ENCODE measurements at places on chromosomes 4 and X. TPM values are rescaled to one million over a fixed set of nuclear protein-coding genes. Genes with fewer than 3 reads are reported as not detected.

GRCh38 chr4:42397635-42398170 is 415 bp downstream of the SHISA3 start:
- no peak for DNase-seq

The SORCS2 gene
- total RNA-seq = 5.8 TPM

DNA sequence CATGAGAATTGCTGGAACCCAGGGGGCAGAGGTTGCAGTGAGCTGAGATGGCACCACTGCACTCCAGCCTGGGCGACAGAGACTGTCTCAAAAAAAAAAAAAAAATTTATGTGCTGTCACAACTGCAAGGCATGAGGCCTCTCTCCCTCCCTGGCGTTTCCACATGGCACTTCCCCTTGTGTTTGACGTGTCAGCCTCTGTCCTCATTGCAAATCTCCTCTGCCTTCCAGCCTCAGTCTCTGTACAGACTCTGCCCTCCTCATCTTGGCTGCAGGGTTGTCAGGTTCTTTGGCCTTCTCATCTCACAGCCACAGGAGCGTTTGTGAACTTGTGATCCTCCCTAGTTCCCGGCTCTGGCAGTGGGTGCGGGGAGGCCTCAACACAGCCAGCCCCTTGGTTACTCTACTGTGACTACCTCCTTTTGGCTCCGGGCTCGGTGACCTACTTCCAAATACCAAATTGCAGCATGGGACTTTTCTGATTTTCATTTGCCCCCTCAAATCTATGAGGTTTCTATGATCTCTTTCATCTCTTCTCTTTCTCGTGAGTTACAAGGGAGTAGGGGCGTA is 250.0 kb downstream of the CBR4 start:
- DNase-seq = peak; percentile 61

GRCh38 chr4:7680731-7681130 is 246.0 kb upstream of the PSAPL1 start:
- no peak for DNase-seq

The SLC6A14 gene
- total RNA-seq = 45.4 TPM

DNA sequence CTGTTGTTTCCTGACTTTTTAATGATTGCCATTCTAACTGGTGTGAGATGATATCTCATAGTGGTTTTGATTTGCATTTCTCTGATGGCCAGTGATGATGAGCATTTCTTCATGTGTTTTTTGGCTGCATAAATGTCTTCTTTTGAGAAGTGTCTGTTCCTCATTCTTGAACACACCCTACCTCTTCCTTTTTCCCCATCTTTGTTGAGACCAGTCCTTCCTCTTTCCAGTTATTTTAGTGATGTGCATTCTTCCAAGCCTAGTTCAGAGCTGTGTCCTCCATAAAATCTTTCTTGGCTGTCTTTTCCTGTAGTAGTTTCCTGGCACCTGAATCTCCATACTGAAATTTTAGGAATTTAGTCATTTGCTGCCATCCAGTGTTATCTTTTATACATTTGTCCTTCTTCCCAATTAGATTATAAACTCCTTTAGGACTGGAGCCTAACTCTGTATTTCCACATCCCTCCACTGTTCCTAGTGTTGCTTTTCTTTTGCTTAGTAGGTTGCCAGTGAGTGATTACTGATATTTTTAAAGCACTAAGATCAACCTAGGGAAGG is 11.4 kb downstream of the FHIP1A start:
- no peak for DNase-seq

DNA sequence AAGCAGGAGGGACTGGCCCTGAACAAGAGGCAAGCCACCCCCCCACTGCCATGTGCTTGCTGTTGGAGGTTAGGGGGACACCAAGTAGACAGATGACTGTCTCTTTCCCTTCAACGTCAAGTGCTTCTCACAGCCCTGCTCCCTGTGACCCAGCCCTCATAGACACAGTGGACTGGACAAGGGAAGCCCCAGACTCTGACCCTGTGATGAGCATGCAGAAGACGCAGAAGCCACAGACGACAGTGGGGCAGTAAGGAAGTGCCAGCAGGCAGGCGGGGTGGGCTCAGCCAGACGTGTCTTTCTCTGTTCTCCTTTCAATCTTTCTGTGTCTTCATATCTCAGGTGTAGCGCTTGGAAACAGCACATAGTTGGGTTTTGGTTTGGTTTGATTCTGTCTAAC is 2.4 kb upstream of the L1CAM start:
- DNase-seq = no peak

GRCh38 chr4:89562746-89563145 is 255.1 kb upstream of the GPRIN3 start:
- no peak for DNase-seq

DNA sequence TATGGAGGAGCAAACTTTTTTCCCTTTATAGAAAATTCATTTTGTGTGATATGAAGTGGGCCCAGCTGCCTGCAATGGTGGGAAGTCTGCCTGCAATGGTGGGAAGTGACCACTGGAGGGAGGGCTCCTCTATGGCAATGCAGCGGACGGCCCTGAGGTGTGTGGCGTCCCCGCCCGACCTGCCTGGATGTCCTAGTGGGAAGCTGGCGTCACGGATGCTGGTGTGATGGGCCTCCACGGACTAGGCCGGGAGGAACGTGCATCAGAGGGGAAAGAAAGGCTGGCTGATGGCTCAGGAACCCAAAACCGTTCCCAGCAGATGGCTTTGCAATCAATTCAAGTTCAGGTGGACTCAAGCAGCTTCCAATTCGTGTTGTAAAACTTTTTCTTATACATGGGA is 177.9 kb downstream of the AFAP1 start:
- DNase-seq = peak; percentile 83

The HTN1 gene
- total RNA-seq = not detected

GRCh38 chr4:70559211-70559830 is 32.7 kb upstream of the AMBN start:
- no peak for DNase-seq

The CXCL11 gene
- 0.62 TPM for total RNA-seq

DNA sequence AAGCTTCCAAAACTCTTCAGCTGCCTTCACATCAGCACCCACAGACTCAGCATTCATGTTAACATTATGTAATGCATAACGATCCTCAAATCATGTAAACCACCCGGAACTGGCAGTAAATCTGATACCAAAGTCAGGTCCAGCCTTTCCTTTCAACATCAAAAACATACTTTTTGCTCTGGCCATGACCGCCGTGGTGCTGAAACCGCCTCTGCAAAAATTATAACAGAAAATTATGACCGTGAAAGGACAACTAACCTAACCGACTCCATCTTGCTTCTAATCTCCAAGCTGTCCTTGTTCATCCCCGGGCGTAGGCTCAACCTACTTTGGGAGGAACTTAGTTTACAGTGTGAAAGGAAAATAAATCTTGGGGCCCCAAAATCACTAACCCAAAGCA is 51.6 kb downstream of the TRMT44 start:
- no peak for DNase-seq

GRCh38 chrX:107465932-107466620 is 16.6 kb downstream of the FRMPD3 start:
- DNase-seq = no peak

- DNase-seq = no peak
These were observed 1.4 kb upstream of the MSL3 start for GRCh38 chrX:11756354-11757318.

DNA sequence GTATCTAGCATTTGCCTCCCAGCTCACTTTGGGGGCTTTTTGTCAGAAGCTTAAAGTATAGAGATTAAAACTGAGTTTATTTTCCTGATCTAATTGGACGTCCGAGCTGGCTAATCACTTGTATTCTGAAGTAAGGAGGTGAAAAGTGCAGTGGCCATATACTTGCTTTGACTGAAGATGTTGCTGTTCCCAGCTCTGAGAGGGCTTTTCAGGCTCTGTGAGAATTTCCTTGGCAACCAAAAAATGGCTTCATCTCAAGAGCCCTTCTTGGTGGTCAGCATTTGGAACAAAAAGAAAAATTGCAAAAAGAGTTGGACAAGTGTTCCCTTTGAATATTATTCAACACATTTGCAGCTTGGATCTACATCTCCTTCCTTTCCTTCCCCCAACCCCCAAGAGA is 67.0 kb downstream of the SLC4A4 start:
- DNase-seq = no peak

- DNase-seq = peak; percentile 78
These were observed 3.4 kb downstream of the TFE3 start for GRCh38 chrX:49039598-49040375.

DNA sequence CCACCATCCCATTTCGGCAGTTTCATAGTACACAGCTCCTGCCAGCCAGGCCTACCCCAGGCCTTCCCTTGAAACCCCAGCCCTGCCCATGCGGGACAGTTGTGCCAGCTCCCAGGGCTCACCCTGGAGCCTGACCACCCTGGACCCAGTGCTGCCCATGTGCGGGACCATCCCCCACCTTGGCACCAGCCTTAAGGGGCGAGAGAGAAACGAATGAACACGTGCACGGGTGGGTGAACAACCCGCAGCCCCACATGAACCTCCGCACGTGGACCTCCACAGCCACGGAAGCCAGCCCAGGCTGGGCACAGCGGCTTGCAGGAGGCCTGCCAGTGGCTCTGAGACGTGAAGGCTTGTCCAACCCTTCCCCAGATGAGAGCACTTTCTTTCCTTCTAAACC is 76.0 kb upstream of the MXD4 start:
- DNase-seq = no peak

DNA sequence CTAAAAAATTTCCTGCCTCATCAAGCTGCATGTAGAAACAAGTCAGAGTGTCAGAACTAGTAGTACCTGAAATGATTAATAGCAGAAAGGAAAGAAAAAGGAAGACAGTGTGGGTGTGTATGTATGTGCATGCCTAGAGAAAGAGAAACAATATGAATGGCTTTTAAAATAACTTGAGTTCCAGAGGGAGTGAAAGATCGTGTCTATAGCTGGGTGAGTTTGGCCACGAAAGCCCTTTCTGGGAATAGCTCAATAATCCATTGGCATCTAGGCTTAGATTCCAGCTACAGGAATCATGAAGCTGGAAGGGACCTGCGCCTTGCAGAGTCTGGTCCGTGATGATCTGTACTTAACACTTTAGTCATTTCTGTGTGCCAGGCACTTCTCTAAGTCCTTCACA is 195.6 kb downstream of the RAPGEF2 start:
- DNase-seq = no peak

DNA sequence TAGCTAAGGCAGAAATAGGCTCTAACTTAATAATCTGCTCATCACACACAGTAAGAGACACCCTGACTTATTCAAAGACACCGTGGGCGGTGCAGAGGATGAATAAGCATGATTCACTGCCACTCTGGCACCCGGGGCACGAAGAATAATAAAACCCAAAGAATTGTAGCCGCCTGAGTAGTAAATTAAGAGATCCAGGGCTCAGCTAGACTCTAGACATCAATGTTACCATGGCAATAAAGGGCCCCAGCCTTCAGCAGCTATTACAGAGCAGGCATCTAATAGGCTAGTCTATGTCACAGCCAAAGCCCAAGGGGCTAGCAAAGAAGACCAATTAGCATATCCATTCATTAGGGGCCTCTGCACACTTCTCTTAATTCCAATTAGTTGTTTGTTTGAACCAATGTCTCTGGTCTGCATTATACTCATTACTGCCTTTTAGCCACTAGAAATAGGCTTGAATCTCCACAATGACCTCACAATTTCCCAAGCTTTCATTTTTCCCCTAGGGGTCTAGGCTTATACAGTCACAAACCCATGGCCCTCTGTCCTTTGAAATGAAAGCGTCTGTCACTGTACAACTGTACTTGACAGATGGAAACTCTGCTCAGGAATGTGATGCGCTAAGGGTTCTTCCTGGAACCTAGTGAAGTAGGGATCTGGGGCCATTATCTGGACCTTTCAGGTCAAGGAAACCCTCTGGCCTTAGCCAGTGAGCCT is 3.0 kb upstream of the ATP1B4 start:
- DNase-seq = no peak

The ACE2 gene
- total RNA-seq = 2.6 TPM

The GPRIN3 gene
- total RNA-seq = 34.2 TPM

DNA sequence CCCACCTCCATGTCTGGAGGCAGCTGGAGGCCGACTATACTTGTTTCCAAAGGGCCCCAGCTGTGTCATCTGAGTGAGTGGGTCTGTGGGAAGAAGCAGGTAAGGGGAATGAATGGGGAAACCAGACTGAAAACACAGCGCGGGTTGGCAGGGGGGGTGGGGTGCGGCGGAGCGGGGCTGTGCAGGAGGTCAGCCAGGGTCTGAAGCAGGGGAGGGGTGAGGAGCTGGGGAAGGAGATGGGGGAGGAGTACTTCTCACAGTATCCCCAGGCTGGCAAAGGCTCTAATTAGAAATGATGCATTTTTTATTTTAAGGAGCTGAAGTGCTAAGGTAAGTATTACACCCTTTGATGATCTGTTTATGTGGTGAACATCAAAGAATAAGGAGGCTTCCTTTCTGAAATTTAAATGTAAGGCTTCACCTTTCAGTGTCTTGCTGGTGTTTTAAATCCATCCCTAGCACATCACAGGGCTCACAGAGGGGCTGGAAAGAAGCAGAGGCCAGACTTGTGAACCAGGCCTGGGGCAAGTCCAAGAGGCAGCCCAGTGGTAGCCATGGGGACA is 37.5 kb downstream of the SMIM20 start:
- no peak for DNase-seq

The NHSL2 gene
- 12.7 TPM for total RNA-seq

The PRR32 gene
- not detected for total RNA-seq

- DNase-seq = no peak
These were observed 8.5 kb upstream of the NXF3 start for GRCh38 chrX:103101299-103102042.

- no peak for DNase-seq
These were observed 27.2 kb downstream of the PJA1 start for GRCh38 chrX:69138118-69138390.

DNA sequence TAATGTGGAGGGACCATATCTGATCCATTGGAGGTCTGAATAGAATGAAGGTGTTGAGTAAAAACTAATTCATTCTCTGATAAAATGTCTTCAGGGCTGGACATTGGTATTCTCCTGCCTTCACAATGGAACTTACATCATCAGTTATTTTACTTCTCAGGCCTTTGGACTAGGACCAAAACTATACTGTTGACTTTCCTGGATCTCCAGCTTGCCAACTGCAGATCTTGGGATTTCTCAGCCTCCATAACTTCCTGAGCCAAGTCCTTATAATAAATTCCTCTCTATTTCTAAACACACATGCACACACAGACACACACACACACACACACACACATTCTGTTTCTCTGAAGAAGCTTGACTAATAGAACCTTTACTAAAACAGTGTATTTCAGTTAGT is 1858.6 kb upstream of the ADGRL3 start:
- DNase-seq = no peak

The IGSF1 gene
- total RNA-seq = 0.09 TPM

- DNase-seq = no peak
These were observed 18.6 kb downstream of the TBC1D1 start for GRCh38 chr4:37909332-37910090.

The TMEM156 gene
- 0.62 TPM for total RNA-seq

GRCh38 chr4:119933606-119934005 is 133.0 kb downstream of the MAD2L1 start:
- no peak for DNase-seq

GRCh38 chr4:22480675-22481327 is 35.1 kb downstream of the ADGRA3 start:
- DNase-seq = no peak

The AMER1 gene
- total RNA-seq = 4.0 TPM

The PRAF2 gene
- total RNA-seq = 17.4 TPM

The SEC31A gene
- total RNA-seq = 183 TPM

The NUDT11 gene
- 0.53 TPM for total RNA-seq
